ENCODE measurements at places on chromosomes 16 and 17.

DNA sequence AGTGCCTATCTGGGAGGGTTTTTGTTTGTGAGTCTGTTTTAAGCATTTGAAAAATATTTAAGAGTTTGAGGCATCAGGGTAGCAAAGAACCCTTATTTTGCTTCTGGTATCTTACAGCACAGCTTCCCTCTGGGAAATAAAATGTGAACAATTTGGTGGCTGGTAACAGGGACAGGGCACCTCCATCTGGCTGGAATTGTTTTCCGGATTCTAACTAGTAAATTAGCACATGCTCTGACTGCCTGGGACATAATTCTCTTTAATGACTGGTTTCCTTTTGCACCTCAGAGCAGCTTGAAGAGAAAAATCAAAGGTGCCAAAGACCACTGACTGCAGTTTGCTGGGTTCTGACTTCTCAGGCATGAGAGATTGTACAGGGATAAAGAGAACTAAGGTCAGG is 469.1 kb downstream of the GRIN2A start:
- DNase-seq: no peak

DNA sequence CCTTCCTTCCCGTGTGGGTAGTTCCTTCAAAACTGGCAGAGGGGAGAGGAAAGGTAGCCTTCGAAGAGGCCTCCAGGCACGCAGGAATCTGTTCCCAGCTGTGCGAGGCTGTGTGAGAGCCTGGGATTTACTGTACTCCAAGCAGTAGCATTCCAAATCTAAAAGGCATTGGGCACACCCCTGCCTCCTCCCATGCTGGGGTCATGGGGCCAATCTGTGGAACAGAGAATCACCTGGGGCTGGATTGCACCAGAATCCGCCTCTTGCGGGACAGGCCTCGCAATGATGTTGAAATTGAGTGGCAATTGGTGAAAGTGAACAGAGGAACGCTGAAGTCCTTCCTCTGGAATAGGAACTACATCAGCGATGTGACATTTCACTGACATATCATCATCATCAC is 72.5 kb upstream of the IRX3 start:
- DNase-seq: no peak

GRCh38 chr17:39125143-39125875 is 26.1 kb downstream of the PLXDC1 start:
- DNase-seq: no peak

DNA sequence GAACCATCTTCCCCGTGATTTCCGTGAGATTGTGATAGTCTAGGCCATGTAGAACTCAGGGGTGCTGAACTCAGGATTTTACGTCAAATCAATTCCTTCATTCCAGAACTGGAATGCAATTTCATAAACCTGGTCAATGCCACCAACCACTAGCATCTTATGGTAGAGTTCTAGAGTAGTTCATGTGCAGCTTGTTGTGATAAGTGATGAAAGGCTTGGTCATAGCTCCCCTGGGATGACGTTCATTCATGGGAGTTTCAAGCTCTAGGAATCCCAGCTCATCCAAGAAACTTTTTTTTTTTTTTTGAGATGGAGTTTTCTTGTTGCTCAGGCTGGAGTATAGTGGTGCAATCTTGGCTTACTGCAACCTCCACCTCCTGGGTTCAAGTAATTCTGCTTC is 3.7 kb upstream of the DPEP2 start:
- no peak for DNase-seq

DNA sequence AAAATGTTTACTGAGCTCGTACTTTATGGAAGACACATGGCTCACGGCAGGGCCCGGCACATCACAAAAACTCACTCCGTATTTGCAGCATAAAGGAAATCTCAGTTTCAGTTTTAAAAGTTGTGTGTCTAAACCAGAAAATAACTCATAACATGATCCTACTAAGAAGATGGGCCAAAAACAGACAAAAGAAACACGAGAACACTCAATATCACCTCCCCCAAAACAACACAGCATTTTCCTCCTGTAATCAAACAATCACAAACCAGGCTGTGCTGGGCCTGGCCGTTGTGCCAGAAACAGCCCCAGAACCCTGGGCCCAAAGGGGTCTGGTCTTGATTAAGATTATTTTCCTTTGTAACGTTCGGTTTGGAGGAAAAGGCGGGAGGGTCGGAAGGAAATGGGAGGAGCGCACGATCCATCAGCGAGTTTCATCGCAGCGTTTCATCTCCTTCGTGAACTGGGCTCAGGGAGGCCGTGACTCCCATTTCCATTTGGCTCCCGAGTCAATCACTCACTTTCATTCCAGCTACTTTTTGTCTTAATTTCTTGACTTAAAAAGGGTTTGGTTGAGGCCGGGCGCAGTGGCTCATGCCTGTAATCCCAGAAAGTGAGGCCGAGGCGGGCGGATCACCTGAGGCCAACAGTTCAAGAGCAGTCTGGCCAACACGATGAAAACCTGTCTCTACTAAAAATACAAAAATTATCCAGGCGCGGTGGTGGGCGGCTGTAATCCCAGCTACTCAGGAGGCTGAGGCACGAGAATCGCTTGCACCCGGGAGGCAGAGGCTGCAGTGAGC is 61.4 kb downstream of the NXN start:
- DNase-seq: no peak

DNA sequence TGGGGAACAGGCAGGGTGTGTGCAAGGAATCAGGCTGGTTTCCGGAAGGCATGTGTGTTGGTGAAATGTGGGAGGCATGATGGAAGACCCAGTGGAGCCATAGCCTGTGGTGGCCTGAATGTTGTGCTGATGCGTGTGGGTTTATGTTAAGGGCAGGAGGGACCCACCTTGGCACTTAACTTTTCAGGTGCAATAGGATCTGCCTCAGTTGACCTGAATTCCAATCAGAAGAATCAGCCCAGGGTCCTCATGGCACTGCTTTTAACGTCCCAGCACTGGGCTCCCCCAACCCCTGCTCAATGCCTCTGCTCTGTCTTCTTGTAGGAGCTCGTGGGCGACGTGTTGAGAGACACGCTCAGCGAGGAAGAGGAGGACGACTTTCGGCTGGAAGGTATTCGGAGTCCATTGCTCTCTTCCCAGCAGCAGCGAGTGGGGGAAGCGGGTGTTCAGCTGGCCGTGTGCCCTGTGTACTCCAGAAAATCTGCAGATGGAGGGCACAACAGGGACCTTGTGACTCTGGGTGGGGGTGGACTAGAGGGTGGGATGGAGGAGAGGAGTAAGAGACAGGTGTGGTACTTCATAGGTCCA is 59.9 kb downstream of the NKD1 start:
- DNase-seq: no peak

DNA sequence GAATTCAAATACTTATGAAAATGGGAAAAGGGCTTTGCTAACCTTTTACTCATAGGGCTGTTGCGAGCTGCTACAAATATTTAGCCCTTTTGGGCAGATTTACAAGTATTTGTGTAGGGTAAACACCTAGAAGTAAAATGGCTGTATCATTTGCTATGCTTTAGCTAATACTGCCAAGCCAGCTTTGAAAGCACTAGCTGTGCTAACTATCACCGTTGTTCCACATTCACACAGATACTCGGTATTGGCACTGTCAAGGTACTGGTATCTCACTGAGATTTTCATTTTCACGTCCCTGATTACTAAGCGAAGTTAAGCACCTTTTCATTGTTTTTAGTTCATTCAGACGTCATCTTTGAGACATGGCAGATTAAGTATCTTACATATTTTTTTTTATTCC is 84.8 kb downstream of the GLG1 start:
- no peak for DNase-seq

DNA sequence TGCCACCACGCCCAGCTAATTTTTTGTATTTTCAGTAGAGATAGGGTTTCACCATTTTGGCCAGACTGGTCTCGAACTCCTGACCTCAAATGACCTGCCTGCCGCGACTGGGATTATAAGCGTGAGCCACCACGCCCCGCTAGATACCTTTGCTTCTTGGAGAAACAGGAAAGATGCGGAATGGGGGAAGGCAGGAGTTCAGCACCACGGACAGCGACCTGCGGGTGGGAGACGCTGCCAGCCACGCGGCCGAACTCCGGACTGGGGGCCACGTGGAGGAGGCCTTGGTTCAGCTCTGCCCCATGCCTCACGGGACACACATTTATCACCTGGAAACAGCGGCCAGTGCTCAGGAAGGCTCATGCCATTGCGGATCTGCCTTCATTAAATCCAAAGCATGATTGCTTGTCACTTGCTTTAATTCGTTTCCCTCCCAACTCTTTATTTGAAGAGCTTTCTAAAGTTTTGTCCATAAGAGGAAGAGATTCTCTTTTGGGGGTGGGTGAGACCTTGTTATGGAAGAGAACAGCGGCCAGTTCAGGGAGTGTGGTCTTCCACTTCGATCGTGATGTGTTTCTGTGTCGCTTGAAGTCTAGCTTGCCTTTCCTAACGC is 219.9 kb downstream of the ENGASE start:
- no peak for DNase-seq

GRCh38 chr17:78112518-78113471 is 15.8 kb downstream of the TMC6 start:
- DNase-seq: peak; percentile 36

- no peak for DNase-seq
These were observed 134.0 kb downstream of the FOXL1 start for GRCh38 chr16:86712158-86713009.

DNA sequence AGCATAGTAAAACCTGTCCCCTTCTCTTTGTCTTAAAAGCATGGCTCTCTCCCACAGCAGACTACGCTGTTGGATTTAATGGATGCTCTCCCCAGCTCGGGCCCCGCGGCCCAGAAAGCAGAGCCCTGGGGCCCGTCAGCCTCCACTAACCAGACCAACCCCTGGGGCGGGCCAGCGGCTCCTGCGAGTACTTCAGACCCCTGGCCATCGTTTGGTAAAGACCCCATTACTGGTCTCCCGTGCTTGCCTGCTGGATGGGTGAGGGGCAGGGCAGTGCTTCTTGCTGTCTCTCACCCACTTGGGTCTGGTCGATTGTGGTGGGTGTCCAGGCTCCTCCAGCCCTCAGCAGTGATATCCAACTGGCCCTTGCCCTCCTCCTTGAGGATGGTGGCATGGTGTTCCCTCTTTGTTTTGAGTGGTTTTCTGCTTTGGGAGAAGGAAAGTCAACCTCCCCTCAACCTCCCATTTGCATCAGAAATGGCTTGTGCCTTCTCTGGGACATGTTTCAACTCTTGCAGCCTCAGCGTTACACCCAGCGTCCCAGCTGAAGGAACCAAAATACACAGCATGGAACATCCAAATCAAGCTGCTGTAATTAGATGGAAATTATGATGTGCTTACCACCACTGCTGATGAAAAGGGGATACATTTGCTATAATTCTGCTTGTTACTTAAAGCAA is 49.3 kb downstream of the B9D1 start:
- no peak for DNase-seq

DNA sequence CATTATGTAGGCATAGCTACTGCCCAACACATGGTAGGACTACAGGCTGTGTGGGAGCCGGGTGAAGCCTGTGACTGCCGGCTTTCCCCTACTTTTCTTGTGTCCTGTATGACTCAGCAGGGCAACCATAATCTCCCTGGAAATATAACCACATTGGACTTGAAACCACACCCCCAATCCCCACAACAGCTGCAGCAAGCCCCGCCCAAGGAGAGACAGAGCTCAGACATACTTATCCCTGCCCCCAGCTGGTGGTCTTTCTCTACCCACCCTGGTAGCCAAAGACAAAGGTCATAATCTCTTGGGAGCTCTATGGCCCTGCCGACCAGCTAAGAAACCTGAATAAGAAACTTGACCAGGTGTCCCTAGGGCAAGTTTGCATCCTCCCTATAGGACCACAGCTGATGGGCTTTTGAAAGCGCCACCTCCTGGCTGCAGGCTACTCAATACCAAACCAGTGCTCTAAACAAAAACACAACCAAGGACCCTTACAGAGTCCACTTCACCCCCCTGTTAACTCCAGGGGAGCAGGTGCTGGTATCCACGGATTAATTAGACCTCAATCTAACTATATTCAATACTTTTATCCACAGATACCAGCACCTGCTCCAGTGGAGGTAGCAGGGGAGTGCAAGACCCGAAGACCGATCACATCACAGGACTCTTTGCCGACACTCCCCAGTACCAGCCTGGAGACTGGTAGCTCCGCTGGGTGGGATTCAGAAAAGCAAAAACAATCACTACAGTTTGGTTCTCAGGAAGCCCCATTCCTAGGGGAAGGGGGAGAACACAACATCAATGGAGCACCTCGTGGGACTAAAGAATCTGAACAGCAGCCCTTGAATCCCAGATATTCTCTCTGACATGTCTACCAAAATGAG is 91.2 kb downstream of the IRX5 start:
- DNase-seq: peak; percentile 65

DNA sequence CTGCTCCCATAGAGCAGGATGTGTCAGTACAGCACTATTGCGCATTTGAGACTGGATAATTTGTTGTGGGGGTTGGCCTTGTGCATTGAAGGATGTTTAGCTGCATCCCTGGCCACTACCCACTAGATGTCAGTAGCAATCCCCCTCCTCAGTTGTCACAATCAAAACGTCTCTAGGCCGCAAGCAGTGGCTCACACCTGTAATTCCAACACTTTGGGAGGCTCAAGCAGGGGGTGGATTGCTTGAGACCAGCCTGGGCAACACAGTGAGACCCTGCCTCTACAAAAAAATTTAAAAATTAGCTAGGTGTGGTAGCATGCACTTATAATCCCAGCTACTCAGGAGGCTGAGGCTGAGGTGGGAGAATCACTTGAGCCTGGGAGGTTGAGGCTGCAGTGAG is 48.4 kb downstream of the CENPV start:
- DNase-seq: no peak

- DNase-seq: peak; percentile 27
These were observed 33.3 kb downstream of the JPH3 start for GRCh38 chr16:87635541-87636049.

GRCh38 chr16:16109453-16110110 is 113.7 kb downstream of the ABCC6 start:
- DNase-seq: no peak

- no peak for DNase-seq
These were observed 656 bp upstream of the GEMIN4 start for GRCh38 chr17:752620-753219.

GRCh38 chr17:41446806-41447205 is 6.0 kb upstream of the KRT38 start:
- DNase-seq: peak; percentile 91

DNA sequence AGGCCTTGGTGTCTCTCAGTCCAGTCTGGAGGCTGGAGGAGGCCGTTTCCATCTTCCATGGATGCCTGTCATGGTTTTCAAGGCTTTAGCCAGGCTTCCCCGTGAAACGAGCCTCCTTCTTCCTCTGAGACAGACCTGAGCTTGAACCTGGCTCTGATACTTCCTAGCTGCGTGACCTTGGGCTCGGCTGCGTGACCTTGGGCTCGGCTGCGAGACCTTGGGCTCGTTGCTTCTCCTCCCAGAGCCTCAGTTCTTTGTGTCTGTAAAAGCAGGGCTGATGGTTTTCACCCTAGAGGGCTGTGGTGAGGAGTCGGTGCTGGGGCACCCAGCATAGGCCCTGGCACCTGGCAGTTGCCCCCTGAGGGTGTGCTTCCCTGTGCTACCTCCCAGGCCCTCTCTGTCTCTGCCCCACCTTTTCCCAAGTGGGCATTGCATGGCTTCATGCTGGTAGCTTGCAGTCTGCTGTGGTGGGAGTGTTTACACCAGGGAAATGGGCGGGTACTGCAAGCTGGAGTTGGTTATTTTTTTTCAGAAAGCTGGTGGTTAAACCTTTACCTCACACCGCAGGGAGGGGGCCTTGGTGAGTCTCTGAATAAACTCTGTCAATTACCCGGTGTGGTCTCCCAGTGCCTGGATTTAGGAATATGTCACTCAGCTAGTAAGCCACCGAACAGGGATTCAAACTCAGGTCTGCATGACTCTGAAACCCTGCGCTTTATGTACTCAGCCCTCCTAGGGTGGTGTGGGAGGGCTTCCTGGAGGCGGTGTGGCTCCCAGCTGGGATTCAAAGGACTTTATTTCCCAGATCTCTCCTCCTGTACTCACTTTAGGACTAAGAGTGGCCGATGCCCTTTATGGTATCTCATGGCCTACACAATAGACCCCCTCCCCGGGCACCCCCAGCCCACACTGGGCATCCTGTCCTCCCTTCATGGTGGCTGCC is 129.0 kb upstream of the CIBAR2 start:
- no peak for DNase-seq

Data from NCI-H226 (cell line).